Gastroesophageal sphincter (tissue), 4 donors: ENCODE measurements at places on chromosomes 16 and 17. TPM values are rescaled to one million over a fixed set of nuclear protein-coding genes. Genes with fewer than 3 reads are reported as not detected.

GRCh38 chr17:81513372-81513752 lies 763 bp upstream of the ACTG1 start:
- ATAC-seq: peak; percentile 34

CCL17 gene
- not detected for total RNA-seq

GSG1L gene
- 1.0 TPM for total RNA-seq

DNA sequence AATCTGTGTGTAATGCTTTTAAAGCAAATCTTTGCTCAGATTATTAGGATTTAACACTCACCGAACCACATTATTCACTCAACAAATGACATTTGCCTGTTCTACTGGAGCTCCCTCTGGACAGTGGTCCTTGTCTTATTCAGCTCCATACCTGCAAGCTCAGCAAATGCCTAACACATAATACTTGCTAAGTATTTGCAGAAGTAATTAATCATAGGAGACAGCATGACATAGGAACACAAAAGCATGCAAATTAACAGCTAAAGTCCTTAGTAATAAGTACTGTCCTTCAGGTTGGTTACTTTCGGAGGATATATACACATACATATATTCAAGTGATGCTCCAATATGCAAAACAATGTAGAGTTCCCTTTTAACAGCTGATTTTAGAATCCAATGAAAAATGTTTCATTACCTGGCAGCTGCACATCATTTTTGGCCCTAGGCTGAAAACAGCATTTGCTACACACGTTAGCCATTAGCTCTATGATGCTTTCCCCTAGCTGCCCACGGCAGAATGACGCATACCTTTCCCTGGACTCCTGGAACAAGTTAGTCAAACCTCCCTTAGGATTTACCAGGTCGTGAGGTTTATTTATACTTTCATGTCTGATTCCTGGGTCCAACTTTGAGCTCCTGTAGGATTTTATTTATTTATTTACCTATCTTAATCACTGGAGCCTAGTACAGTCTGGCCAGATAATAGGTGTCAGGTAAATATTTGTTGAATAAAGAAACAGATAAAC lies 8.6 kb downstream of the BRD7 start:
- peak; percentile 74 for ATAC-seq

- ATAC-seq: no peak
Observed at GRCh38 chr16:76943921-76944320, 247.1 kb upstream of the MON1B start.

DNA sequence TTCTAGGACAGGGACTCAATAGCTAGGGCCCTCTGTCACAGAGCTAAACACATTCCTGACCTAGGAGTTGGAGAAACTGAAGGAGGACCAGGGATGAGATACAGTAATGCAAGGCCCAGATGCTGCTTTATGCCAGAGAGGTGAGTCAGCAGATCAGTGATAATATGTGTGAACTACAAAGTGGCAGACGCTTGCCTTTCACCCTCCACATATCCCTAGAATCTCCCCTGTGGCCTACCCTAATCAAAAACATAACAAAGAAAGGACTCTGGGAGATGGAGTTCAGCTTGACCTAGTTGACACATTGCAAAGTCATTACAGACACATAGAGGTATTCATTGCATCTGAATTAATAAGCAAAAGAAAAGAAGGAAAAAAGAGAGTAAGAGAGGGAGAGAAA lies 417.6 kb upstream of the DYNLRB2 start:
- ATAC-seq: no peak

HOXB8 gene
- total RNA-seq: not detected

DNA sequence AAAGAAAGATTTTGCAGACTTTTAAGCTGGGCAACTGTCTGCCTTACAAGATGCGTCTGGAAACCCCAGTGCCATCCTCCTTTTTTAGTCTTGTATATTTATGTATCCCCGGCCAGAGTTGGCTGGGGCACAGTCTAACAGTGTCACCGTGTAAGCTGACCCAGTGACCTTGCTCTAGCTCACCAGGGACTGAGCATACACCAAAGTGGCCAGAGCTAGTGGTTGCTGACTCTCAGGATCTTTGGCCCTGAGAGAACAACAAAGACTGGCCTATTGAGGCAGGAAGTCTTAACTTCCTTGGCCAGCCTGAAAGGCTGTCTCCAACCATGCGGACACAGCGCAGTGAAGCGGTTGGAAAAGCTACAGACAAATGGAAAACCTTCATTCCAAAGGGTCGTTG lies 745.2 kb downstream of the WWOX start:
- ATAC-seq: no peak

HAGH gene
- total RNA-seq: 124 TPM

DNA sequence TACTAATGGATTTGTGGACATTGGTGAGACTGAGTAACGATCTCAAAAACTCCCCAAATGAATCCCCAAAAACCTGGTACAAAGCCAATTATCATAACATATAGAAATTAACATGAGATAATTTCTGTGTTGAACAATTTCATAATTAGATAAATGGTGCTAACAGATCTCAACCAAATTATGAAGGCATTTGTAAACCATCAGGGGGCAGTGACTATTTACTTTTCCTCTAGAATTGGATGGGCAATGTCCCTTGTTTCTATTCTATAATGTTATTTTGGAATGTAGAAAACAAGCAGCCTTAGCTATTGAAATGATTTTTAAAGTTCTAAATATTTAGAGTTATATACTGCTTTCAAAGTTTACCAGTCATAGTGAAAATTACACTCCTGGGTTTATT lies 57.8 kb downstream of the MYH10 start:
- ATAC-seq: no peak

IL21R gene
- total RNA-seq: 0.40 TPM

TMEM235 gene
- total RNA-seq: not detected

DNA sequence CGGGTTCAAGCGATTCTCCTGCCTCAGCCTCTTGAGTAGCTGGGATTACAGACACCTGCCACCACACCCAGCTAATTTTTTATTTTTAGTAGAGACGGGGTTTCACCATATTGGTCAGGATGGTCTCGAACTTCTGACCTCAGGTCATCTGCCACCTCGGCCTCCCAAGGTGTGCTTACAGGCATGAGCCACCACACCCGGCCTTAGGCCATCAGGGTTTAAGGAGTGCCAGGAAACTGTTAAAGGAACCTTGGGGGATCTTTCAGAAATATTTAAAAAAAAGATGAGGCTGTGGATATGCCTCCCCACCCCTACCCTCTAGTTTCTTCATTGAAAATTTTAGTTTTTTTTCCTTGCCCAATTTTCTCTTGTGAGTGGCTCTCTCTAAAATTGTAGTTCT lies 31.4 kb upstream of the UBE2G1 start:
- ATAC-seq: no peak

GRCh38 chr16:49489686-49490320 lies 116.2 kb downstream of the C16orf78 start:
- no peak for ATAC-seq

DNA sequence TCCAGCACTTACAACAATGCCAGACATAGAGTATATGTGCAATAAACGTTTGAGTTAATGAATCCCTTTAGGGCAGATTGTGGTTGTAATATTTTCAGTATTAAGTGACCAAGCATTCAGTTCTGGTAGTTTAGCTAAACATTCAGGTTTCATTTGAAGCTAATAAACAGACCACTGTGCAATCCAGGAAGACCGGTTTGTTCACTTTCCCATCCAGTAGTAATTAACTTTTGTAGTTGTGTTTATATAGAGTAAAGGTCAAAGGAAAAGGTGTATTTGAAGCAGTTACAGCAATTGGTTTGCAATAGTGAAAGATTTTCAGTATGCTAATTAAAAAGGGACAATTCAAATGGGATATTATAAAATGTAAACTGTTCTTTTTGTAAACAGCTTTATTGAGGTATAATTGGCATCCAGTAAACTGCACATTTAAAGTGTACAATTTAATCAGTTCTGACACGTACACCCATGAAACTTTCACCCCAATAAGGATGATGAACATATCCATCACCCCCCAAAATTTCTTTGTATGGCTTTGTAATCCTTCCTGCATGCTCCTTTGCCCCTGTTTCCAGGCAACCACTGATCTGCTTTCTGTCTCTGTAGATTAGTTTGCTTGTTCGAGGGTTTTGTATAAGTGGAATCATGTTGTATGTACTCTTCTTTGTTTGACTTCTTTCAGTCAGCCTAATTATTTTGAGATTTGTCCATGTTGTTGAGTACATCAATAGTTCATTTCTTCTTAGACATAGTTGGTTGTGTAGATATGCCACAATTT lies 26.3 kb downstream of the MRTFB start:
- no peak for ATAC-seq

GRCh38 chr16:64425381-64425780 lies 696.5 kb downstream of the CDH11 start:
- no peak for ATAC-seq

DNA sequence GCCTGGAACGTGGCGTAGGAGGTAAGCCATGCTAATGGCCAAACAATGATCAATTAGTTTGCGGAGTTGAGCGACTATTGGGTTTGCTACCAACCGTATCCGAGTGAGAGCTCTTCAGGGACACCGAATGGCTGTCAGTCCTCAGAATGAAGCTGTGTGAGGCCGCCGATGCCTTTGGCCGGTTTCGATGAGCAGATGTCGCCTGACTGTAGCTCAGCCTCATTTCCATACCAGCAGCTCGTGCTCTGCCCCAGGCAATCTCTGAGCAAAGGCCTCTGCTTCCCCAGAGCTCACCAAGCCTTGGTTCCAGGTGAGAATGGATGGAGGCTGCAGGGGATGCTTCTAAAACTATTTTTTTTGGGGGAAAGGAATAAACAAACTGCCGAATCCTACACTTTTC lies 111.7 kb upstream of the HS3ST4 start:
- ATAC-seq: no peak

- no peak for ATAC-seq
Observed at GRCh38 chr17:47745037-47745380, 12.0 kb downstream of the TBX21 start.

TEKT3 gene
- 2.6 TPM for total RNA-seq

QPRT gene
- 6.2 TPM for total RNA-seq

CDRT15L2 gene
- total RNA-seq: not detected

DNA sequence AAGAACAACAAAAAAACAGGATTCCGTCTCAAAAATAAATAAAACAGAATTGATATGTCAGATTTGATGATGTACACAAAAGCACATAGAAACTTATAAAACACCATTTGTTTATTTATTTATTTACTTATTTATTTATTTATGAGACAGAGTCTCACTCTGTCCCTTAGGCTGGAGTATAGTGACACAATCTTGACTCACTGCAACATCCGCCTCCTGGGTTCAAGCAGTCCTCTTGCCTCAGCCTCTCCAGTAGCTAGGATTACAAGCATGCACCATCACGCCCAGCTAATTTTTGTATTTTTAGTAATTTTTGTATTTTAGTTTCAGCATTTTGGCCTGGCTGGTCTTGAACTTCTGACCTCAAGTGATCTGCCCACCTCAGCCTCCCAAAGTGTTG lies 21.4 kb downstream of the BCAS3 start:
- ATAC-seq: no peak
